Thoracic aorta (tissue), 2 donors: ENCODE measurements at places on chromosomes 1 and 21.

GRCh38 chr1:38266197-38266520, 219.6 kb upstream of the POU3F1 start:
- no peaks in the 10 kb centered on the region for H3K36me3 ChIP-seq
- DNase-seq: no peak
- H3K4me1 ChIP-seq: no peaks in the 10 kb centered on the region
- no peak overlapping the region for H3K4me3 ChIP-seq
- no peaks in the 10 kb centered on the region for H3K27me3 ChIP-seq
- H3K27ac ChIP-seq: no peak overlapping the region

DNA sequence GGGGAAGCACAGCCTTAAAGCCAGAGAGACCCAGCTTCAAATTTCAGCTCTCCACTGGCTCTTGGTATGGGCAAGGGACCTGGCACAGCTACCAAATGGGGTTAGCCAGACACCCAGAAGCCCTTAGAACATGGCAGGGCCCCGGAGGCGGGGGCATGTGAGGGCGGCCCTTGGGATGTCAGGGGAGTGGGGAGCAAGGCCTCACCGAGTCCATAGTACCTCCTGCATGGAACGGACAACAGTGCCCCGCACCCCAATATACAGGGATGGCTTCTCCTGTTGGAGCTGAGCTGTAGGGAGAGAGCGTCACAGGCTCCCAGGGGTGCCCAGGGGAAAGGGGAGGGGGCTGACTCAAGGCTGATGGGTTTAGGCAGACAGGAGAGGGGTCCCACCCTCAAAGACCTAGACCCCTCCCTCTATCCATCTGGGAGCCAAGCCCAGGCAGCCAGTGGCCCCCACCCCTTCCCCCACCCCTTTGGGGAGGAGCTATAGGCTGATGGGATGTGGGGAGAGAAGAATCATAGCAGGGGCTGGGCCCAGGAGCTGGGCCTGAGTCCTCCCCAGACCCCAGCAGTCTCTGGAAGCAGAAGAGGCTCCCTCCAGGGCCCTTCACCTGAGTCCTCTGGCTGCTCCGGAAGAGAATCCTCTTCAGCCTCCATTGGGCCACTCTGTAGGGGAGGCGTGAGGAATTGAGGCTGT, 16.5 kb downstream of the SPOCD1 start:
- H3K27me3 ChIP-seq: no peaks in the 10 kb centered on the region
- no peak overlapping the region for H3K27ac ChIP-seq
- no peak for DNase-seq
- no peak overlapping the region for H3K4me3 ChIP-seq

DNA sequence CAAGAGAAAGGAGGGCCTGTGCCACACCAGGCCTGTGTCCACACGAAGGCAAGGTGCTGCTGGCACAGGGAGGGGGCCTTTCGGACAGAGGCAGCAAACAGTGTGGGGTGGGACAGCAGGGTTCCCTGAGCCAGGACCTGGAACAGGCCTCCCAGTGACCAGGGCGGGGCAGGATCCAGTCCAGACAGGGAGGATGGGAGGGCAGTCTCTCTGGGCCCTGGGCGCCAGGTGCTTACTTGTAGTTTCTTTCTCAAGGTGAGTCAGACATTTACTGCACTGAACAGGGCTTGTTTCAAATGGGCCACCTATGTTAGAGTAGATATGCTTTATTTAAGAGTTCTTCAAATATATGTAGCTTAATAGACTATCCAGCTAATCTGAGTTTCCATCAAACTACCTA, 52.8 kb upstream of the STUM start:
- no peak overlapping the region for H3K27ac ChIP-seq
- no peaks in the 10 kb centered on the region for H3K36me3 ChIP-seq
- H3K4me1 ChIP-seq: no peaks in the 10 kb centered on the region
- H3K4me3 ChIP-seq: no peak overlapping the region

GRCh38 chr1:22275626-22276395, 132.9 kb upstream of the WNT4 start:
- no peaks in the 10 kb centered on the region for H3K4me1 ChIP-seq
- H3K4me3 ChIP-seq: no peak overlapping the region
- no peaks in the 10 kb centered on the region for H3K36me3 ChIP-seq
- no peak for DNase-seq

DNA sequence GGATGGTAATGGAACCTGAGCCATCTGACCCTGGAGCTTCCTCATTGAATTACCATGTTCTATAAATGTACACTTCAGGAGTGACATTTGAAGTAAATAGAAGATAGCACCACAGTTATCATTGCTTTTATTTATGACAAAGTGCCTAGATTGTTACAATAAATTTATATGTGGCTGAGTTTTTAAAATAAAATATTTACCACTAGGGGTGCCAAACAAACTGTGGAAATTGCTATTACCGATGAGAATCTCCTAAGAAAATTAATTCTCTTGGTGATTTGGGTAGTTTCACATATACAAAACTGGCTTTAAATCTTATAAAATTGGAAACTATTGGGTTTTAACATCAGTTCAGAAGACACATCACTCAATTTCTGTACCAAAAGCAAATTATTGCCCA, 1.4 kb upstream of the TNR start:
- H3K27ac ChIP-seq: no peak overlapping the region
- H3K4me1 ChIP-seq: peaks cover 3% of the 10 kb centered on the region
- DNase-seq: no peak
- no peaks in the 10 kb centered on the region for H3K27me3 ChIP-seq
- H3K4me3 ChIP-seq: no peak overlapping the region

GRCh38 chr1:10856176-10856683, 59.8 kb upstream of the CASZ1 start:
- no peaks in the 10 kb centered on the region for H3K4me1 ChIP-seq
- no peaks in the 10 kb centered on the region for H3K27me3 ChIP-seq
- H3K36me3 ChIP-seq: no peaks in the 10 kb centered on the region
- H3K27ac ChIP-seq: no peak overlapping the region
- DNase-seq: no peak

DNA sequence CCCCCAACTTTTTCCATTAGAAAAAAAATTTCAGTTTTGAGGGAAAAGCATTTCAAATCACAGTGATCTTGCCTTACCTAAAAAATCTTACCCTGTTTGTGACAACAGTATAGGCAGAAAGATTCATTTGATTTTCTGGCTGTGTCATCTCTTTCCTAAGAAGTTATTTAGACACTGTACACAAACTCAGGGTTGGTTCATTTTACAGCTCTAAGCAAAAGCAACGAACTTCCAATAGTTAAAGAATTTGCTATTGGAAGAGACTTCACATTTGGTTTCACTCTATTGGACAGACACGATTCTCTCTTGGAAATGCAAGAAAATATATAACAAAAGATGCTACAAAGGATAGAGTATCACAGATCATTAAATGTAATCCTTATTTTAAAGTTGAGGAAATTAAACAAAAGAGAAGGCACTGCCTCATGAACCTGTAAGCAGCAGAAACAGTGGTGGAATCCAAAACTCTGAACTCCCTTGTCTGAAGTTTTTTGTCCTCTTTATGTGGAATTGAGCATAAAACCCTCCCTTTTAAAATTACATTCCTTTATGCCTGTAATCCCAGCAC, 20.8 kb downstream of the EYA3 start:
- peaks cover 54% of the 10 kb centered on the region for H3K4me1 ChIP-seq
- DNase-seq: no peak
- H3K4me3 ChIP-seq: peak overlapping the region; percentile 28
- no peaks in the 10 kb centered on the region for H3K27me3 ChIP-seq
- peaks cover 3% of the 10 kb centered on the region for H3K36me3 ChIP-seq

DNA sequence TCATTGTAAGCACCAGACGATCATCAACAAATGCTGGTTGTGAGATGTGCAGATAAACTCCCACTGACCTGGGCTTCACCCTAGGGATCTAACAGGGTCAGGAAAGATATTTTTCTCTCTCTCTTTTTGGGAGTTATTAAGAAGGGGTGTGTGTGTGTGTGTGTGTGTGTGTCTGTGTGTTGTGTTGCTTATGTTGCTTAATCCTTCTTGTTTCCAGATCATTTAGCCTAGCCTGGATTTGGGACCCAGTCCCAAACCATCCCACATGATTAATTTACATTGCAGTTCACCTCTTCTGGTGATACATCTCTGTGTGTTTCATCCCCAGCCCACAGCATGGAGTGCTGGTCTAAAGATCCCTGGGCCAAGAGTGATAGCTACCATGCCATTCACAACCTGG, 122.8 kb upstream of the IPO9 start:
- no peaks in the 10 kb centered on the region for H3K27me3 ChIP-seq
- H3K4me3 ChIP-seq: no peak overlapping the region
- H3K36me3 ChIP-seq: no peaks in the 10 kb centered on the region

DNA sequence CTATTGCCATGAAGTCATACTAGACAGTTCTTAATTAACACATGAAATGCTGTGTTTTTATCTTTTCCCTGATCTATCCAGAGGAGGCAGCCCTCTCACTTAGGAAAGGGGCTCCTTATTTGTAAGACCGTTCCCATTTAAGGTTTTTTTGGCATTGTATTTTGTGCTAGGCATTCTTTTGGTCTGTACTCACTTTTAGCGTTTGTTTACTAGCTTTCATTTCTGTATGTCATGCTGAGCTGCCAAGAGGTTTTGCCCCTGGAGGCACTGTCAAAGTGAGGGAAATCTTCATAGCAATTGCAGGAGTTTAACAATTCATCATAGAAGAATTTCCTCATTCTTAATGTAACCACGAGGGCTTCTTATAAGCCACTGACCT, 59.5 kb downstream of the MTR start:
- H3K36me3 ChIP-seq: peaks cover 8% of the 10 kb centered on the region
- no peak overlapping the region for H3K4me3 ChIP-seq
- no peaks in the 10 kb centered on the region for H3K27me3 ChIP-seq

DNA sequence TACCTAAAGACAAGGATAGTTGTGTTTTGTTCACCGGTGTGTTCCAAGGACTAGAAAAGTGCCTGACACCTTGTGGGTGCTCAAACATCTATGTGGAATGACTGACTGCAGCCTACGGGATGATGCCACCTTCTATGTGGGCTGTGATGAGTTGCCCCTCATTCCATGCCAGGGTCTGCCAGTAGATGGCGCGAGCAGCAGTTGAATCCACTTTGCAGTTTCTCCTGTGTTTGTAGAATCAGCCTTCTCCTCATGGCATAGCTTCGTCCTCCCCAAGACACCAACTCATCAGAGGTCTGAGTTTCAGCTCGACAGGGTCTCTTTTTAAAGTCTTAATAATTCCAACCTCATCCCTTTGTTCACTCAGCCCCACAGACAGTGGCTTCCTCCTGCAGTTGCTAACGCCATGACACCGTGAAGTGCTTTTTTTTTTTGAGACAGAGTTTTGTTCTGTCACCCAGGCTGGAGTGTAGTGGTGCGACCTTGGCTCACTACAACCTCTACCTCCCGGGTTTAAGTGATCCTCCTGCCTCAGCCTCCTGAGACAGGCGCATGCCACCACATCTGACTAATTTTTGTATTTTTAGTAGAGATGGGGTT, 133.7 kb downstream of the CAPN8 start:
- H3K36me3 ChIP-seq: no peaks in the 10 kb centered on the region
- no peaks in the 10 kb centered on the region for H3K27me3 ChIP-seq
- no peak overlapping the region for H3K27ac ChIP-seq
- DNase-seq: no peak
- no peak overlapping the region for H3K4me3 ChIP-seq
- H3K4me1 ChIP-seq: no peaks in the 10 kb centered on the region

DNA sequence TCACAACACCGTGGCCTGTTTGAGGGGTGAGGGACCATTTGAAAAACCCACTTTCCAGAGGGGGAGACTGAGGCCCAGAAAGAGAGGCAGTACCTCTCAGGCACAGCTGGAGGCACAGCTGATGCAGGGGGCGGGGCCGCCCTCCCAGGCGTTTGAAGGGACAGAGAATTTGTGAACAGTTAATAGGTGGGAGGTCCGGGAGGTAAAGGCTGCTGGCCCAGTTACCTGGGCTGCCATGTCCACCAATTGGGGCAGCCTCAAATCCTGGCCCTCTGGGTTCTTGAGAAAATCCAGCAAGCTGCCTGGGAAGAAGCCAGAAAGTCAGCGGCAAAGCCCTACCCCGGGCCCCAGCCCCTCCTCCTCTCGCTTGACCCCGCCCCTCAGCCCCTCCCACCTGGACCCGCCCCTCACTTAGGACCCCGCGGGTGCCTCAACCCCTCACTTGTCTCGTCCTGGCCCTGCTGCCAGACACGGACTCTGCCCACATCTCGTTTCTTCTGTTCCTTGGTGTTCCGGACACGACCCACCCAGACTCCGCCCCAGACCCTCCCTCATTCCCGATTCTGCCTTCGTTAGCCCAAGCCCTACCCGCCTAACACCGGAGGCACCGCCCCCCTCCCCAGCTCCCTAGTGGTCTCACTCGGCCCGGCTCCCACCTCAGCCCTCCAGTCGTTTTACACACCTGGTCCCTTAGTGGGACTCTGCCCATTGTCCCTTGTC, 10.8 kb upstream of the AHDC1 start:
- no peaks in the 10 kb centered on the region for H3K36me3 ChIP-seq
- H3K27me3 ChIP-seq: no peaks in the 10 kb centered on the region
- no peak for DNase-seq
- no peak overlapping the region for H3K4me3 ChIP-seq
- H3K4me1 ChIP-seq: no peaks in the 10 kb centered on the region
- no peak overlapping the region for H3K27ac ChIP-seq

DNA sequence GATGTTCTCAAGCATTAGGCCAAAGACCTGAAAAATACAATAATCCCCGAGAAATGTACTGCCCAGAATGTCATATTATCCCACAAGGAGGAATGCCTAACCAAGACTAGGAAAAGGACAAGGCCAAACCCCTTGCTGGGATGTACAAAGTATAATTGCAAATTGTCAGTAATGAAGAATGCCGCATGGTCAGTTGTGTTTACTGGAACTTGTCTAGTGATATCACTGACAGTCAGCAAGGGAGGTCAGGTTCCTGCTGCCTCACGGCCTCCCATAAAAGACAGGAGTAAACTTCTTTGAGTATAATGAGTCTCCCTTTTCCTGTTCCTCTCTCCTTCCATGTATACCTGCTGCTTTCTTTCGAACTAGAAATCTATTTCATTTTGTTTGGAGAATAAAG, 222.8 kb downstream of the RHOU start:
- no peaks in the 10 kb centered on the region for H3K27me3 ChIP-seq
- H3K36me3 ChIP-seq: no peaks in the 10 kb centered on the region
- H3K4me3 ChIP-seq: no peak overlapping the region
- DNase-seq: no peak
